ENCODE measurements at places on chromosomes 7 and 10. TPM values are rescaled to one million over a fixed set of nuclear protein-coding genes. Genes with fewer than 3 reads are reported as not detected.

Gene FAM25C
- total RNA-seq = not detected

Gene CABCOCO1
- total RNA-seq = not detected

Gene WIPF3
- total RNA-seq = 0.67 TPM

Gene CRHR2
- total RNA-seq = not detected

GRCh38 chr10:114232561-114233176, 6.4 kb upstream of the VWA2 start:
- DNase-seq = no peak
- no peaks in the 10 kb centered on the region for H3K4me1 ChIP-seq
- H3K27ac ChIP-seq = no peak overlapping the region

GRCh38 chr10:25627606-25628005, 306.4 kb upstream of the MYO3A start:
- no peaks in the 10 kb centered on the region for H3K36me3 ChIP-seq
- no peaks in the 10 kb centered on the region for H3K27me3 ChIP-seq
- no peak overlapping the region for H3K4me3 ChIP-seq
- H3K4me1 ChIP-seq = no peaks in the 10 kb centered on the region

Gene TBX20
- total RNA-seq = not detected

Gene NPTX2
- 2.1 TPM for total RNA-seq

DNA sequence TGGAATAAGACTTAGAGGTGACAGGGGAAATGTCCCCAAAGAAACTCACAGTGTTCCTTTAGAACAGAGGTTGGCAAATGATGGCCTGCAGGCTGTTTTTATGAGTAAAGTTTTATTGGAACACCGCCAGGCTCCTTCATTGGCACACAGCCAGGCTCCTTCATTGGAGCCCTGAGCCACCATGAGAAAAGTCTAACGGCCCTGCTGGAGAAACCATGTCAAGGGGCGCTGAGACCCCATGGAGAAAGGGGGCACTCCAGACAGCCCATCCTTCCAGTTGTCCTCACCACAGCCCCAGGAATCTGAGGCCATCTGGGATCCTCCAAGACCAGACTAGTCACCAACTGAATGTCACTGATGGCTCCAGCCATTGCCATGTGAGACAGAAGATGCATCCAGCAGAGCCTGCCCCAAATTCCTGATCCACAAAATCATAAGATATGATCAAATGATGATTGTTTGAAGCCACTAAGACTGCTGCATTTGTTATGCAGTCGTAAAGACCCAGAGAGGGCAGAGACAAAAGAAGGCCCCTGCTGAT, 88.2 kb upstream of the GPR26 start:
- H3K27ac ChIP-seq = no peak overlapping the region
- DNase-seq = no peak
- H3K27me3 ChIP-seq = peaks cover 31% of the 10 kb centered on the region
- H3K4me1 ChIP-seq = no peaks in the 10 kb centered on the region

DNA sequence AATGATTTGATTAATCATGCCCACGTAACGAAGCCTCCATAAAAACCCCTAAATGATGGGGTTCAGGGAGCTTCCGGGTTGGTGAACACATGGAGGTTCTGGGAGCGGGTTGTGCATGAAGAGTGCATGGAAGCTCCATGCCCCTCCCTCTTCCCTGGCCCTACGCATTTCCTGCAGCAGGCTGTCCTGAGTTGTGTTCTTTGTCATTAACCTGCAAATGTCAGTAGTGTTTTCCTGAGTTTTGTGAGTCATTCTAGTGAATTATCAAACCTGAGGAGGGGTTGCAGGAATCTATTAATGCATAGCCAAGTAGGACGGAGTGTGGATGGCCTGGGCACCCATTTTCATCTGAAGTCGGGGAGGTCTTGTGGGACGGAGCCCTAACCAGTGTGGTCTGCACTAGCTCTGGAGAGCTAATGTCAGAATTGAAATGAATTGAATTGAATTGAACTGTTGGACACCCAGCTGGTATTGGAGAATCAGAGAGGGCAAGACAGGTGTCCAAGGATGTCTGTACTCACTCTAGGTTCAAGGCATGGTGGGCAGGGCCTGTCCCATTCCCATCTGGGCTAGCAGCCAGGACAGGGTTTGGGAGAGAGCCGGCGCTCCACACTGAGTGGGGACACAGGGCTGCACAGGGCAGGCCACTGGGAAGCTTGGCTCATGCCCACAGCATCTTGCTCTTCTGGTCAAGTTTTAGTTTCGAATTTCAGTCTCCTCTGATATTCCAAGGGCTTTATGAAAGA, 22.3 kb upstream of the ARHGAP22 start:
- no peak overlapping the region for H3K4me3 ChIP-seq
- H3K27ac ChIP-seq = no peak overlapping the region
- no peaks in the 10 kb centered on the region for H3K27me3 ChIP-seq
- no peaks in the 10 kb centered on the region for H3K4me1 ChIP-seq

Gene TLL2
- not detected for total RNA-seq

Gene UTF1
- not detected for total RNA-seq

- H3K27ac ChIP-seq = no peak overlapping the region
- H3K27me3 ChIP-seq = no peaks in the 10 kb centered on the region
- no peak for DNase-seq
- no peak overlapping the region for H3K4me3 ChIP-seq
- no peaks in the 10 kb centered on the region for H3K4me1 ChIP-seq
These were observed 95.0 kb downstream of the DYNC1I1 start for GRCh38 chr7:95867309-95867708.

DNA sequence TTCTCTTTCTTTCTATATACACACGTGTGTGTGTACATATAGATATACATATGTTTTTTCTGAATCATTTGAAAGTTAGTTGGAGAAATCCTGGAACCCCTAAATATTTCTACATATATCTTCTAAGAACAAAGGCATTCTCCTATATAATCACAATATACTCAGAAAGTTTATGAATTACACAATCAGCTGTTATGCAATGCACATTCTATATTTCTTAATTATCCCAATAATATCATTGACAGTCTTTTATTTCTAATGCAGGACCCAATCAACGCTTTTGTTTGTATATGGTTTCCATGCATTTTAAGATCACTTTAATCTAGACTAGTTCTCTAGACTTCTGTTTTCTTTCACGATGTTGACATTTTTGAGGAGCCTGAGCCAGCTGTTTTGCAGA, 27.7 kb upstream of the ZNF746 start:
- no peak for DNase-seq
- H3K4me1 ChIP-seq = no peaks in the 10 kb centered on the region
- H3K27ac ChIP-seq = no peak overlapping the region
- no peaks in the 10 kb centered on the region for H3K27me3 ChIP-seq
- H3K4me3 ChIP-seq = no peak overlapping the region

Data from upper lobe of right lung (tissue), 1 donor.